NCI-H2081 treated with DMSO at 0.1 percent for 48 hours (cell line): ENCODE measurements at places on chromosomes 4 and X.

DNA sequence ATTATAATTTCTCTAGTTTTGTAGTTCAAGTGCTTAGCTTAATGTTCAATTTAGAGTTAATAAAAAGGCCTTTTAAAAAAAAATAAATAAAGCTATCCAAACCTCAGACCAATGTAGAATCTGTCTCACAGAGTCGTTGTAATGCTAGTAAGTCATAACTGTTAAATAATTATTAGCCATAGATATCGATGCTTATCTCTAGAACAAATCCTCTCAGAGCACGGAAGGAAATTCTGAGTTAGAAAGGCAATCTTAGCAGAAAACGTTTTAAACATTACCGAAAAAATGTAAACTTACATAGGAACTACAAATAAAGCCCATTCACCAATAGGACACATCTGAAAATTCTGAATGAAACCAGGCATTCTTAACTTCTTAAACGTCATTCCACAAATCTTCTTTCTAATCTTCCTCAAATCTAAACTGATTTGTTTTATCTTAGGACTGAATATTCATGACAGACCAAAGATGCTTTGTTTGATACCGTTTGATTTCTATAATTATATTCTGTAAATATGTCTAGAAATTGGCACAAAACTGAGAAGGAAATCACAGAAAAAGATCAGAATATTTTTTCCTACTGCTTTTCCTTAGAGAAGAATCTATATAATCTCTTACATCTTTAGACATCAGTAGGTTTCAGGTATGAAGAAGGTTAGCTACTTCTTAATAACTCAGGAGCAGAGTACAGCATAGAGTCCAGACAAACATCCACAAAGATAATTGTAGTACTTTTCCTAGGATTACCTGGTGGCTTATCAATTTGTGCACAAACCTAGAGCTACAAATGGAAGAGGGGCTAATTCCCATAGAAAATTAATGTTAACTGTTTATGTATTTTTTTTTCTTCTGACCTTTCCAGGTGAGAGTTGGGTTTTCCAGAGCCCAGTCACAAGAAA is 140.7 kb downstream of the BTC start:
- no peak for DNase-seq

- no peak for DNase-seq
These were observed 784 bp upstream of the ANXA5 start for GRCh38 chr4:121697564-121697963.

DNA sequence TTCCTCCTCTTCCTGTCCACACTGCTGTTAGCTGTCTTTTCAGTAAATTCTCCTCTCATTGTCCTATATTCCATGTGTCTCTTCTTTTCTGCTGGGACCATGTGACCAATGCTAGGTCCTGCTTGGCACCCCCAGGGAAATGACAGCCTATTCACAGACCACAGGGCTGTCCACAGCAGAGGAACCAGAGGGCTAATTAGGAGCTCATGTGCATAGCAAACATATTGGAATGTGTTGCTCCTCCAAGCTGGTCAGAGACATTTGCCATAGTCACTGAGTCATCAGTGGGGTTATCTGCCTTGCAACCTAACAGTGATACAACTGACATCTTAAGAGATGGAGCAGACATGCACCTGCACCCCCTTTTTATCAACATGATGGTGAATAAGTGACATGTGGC is 67.9 kb upstream of the PUDP start:
- no peak for DNase-seq

GRCh38 chr4:169906104-169906503 is 120.1 kb downstream of the MFAP3L start:
- DNase-seq = no peak

DNA sequence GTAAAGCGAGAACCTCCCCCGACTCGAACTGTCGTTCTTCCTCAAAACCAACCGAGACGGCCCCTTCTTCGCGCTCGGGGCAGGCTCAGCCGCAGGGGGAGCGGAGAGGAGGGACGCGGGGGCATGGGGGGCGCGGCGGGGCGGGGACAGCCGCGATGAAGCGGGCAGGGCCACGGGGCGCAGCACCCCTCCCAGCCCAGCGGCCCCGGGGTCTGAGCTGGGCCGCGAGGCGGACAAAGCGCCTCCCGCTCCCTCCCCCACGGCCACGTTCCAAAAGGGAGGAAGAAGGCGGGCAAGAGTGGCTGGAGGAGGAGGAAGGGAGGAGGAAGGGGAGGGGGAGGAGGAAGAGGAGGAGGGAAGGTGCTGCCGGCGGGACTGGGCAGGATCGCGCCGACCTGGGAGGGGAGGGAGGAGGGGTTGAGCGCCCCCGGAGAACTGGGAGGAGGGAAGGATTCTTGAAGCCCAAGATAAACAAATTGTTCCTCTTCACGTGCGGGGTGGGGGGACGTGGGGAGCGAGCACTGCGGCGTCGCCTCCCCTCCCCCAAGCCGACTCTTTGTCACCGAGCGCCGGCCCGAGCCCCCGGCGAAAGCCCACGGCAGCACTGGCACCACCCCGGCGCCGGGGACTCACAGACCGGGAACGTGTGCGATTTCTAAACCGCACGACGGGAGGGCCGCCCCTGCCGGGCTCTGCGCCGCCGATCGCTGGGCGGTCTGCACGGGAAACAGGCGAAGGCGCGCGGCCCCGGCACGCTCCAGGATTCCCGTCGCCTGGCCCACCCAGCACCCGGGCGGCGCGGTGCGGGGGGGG is 2.9 kb downstream of the MAML3 start:
- no peak for DNase-seq

DNA sequence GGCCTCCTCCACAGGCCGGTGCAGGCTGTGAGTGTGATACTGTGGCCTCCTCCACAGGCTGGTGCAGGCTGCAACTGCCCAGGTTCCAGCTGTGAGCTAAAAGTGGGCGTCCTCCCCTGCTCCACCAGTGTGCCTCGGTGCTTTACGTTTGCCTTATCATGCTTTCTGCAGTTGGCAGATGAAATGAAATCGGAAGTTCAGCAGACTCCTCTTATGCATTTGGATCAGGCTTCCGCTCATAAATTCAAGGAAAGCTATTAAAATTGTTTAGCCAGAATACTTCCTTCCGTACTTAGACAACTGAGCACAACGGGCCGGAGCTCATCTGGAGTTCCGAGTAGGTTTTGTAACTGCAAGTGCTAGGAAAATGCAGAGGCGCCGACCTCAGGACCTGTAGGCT is 12.0 kb downstream of the CYP4V2 start:
- DNase-seq = no peak

DNA sequence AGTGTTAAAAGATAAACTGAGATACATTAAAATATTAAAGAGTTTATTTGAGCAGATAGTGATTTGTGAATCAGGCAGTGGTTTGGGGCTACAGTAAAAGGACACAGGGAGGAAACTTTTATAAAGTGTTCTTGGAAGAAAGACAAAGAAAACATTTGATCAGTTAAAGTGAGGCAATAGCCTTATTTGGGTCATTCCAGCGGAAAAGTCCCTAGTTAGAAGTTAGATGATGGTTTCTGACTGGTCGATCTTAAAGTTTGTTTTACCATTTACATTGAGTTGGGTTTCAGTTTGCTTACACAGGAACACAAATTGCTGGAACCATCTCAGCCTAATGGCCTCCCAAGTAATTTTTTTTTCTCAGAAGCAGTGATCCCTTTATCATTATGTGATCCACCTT is 69.7 kb downstream of the PPP1R2C start:
- DNase-seq = no peak

- no peak for DNase-seq
These were observed 45.4 kb upstream of the XK start for GRCh38 chrX:37640142-37640541.

GRCh38 chr4:26185436-26185835 is 135.4 kb upstream of the RBPJ start:
- no peak for DNase-seq
